ENCODE measurements at places on chromosomes 4 and X.
A peak's percentile ranks its signal among the peaks of the same experiment; 100 is the strongest.

DNA sequence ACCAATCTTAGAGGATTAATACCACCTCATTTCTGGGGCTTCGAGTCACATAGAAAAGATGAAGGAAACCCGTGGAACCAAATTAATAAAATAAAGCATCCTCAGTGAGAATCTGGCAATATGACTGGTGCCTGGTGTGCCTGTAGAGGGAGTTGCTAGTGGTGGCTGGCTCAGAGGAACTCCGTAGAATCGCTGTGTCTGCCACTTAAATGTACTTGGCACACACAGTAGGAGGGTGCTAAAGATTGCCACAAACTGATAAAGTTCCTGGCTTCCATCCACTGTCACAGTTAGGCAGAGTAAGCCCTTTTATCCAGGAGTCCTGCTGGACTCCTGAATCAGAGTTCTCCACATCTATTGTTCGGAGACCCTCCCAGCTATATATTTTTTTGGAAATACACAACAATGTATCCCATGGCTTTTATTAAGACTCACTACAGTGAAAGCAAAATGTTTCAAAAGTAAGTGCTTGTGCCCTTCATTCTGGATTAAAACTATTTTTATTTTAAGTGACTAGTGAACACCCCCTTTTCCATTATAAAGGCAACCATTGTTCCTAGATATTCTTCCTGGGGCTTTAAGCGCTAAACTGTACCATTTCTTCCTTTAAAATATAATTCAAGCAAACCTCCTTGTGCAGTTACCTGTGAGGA is 56.6 kb downstream of the KIF4A start:
- DNase-seq = no peak

- DNase-seq = peak; percentile 86
These were observed 777 bp upstream of the EOLA2 start for GRCh38 chrX:149938881-149939654.

- no peak for DNase-seq
These were observed 179.8 kb downstream of the SPCS3 start for GRCh38 chr4:176499518-176499917.

- DNase-seq = no peak
These were observed 215.4 kb downstream of the KDR start for GRCh38 chr4:54909961-54910360.

DNA sequence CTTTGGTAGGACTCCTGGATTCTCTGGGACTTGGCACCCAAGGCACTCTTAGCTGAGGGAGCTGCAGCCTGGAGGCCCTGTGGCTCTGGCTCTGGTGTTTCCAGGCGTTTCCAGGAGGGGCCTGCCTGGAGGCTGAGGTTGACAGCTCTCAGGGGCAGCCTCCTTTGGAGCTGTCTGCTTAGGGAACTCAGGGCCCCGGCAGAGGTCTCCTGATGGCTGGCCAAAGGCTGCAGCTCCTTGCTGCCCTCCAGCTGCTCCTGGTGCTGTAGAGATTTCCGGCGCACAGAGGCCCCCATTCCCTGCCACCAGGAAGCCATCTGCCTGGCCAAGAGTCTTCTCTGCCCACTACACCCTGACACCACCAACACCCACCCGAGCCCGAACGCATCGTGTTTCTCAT is 25.3 kb upstream of the ARHGEF38 start:
- DNase-seq = no peak

DNA sequence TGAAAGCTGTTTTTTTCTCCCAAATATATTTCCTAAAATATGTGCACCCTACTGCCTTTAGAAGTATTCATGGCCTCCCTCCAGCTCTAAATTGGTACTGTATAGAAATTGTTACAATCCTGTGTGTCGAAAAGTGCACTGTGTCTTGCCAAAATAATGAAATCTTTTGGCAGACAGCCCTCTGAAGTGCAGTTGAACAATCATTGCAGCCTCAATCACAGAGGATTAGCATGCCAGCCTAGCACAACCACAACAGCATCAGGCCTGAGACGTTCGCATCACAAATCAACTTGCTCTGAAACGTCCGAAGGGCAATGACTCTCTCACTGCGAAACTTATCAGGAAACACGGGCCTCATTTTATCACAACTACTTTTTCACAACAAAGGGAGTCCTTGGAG is 99.0 kb downstream of the ANOS1 start:
- DNase-seq = no peak

DNA sequence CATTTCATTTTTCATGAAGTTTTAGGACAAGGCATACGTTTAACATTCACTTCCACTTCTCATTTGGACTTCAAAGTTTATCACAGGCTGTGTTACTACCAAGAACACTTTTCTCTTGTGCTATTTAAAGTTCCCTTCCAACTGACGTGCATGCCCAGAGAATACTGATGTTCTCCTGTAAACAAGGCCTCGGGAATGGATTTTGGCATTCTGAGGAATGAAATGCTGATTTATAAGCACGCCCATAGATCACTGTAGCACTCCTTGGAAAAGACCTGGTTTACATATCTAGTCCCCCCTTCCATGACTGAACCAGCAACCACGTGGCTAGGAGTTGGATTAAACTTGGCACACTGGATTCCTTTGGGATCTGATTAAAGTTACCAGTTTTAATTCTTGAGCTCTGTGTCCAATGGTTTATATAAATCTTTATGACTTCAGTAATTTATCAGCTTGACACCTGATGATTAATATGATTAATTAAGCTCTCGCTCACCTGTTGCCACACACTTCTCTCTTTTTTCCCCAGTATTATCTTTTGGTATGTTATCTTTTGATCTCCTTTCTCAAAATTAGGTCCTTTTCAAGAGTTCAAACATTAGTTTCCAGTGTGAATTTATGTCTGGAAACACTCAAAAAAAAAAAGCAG is 122.4 kb upstream of the HAND2 start:
- DNase-seq = no peak

DNA sequence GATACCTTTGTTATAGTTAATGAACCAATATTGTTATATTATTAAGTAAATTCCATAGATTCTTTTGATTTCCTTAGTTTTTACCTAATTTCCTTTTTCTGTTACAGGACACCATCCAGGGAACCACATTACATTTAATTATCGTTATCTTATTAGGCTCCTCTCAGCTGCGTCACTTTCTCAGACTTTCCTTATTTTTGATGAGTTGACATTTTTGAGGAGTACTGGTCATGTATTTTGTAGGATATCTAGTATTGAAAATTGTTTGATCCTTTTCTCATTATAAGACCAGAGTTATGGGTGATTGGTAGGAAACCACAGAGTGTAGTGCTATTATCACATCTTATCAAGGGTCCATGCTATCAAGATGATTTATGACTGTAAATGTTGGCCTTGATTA is 319.7 kb downstream of the NKX6-1 start:
- DNase-seq = no peak

DNA sequence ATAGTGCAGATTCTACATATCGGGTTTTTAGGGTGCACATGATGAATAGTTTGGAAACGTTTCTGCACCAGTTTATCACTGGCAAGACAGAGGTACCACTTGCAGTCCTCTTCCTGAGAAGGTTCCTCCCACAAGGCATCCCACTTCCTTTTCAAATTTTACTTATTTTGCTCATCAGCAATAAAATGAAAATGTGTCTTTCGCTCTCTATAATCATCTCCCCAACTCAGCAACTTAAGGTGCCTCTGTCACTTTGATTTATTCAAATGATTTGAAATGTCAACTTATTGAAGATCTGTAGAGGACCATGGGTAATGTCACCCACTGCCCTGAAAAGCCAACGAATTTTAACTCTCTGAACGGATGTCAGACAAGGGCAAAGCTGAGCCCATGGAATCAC is 53.2 kb downstream of the VGLL1 start:
- no peak for DNase-seq

- no peak for DNase-seq
These were observed 184.9 kb upstream of the PCDH7 start for GRCh38 chr4:30535255-30535654.

DNA sequence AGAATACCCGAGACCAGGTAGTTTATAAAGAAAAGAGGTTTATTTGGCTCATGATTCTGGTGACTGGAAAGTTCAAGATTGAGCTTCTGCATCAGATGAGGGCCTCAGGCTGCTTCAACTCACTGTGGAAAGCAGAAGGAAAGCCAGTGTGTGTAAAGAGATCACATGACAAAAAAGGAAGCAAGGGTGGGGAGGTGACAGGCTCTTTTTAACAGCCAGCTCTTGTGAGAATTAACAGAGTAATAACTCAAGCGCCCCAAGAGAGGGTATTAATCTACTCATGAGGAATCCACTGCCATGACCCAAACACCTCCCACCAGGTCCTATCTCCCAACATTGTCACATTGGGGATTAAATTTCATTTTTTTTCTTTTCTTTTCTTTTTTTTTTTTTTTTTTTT is 6.3 kb upstream of the YIPF6 start:
- DNase-seq = no peak

- no peak for DNase-seq
These were observed 45.2 kb downstream of the C4orf50 start for GRCh38 chr4:5973033-5973432.

- no peak for DNase-seq
These were observed 42.6 kb downstream of the TMEM165 start for GRCh38 chr4:55438314-55438713.

GRCh38 chr4:176614793-176615192 is 177.9 kb downstream of the VEGFC start:
- DNase-seq = no peak

DNA sequence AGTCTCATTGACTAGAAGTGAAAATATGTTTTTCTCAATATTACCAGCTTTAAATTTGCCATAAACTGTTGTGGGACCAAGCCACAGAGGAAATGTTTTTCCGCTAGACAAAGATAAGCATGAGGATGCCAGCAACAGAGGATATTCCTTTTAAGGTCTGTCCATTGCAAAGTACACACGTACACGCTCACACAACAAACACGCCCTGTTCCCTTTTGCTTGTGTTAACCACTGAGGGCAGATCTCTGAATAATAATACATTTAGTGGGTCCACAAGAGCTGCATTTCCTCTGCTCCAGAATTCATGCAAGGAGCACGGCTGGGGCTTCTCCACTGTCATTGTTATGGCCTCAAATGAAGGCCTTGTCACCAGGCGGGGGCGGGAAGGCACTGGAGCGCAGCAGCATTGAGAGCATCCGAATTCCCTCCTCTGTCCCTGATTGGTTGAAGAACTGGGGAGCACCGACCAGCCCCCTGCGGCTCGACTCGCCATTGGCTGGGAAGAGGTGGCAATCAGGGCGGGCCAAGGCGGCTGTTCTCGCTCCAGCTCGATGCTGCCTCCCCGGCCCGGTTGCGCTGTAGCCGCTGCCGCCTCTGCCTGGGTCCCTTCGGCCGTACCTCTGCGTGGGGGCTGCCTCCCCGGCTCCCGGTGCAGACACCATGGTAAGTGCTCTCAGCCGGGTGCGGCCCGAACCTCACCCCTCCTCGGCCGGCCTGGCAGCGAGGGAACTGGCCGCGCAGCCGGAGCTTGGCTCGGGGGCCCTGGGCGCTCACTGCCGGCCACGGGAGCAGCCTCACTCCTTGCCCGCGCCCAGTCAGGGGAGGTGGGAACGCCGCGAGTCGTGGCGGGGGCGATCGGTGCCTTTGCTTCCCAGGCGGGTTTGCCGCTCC is at the start of gene GUCY1B1:
GUCY1B1 (plus strand) TSS at position 541 of the 891 bp plus-strand sequence; CDS start at position 661, 120 bp downstream.
- peak; percentile 92 for DNase-seq

GRCh38 chrX:72714478-72714916 is 391 bp upstream of the PHKA1 start:
- DNase-seq = peak; percentile 25

DNA sequence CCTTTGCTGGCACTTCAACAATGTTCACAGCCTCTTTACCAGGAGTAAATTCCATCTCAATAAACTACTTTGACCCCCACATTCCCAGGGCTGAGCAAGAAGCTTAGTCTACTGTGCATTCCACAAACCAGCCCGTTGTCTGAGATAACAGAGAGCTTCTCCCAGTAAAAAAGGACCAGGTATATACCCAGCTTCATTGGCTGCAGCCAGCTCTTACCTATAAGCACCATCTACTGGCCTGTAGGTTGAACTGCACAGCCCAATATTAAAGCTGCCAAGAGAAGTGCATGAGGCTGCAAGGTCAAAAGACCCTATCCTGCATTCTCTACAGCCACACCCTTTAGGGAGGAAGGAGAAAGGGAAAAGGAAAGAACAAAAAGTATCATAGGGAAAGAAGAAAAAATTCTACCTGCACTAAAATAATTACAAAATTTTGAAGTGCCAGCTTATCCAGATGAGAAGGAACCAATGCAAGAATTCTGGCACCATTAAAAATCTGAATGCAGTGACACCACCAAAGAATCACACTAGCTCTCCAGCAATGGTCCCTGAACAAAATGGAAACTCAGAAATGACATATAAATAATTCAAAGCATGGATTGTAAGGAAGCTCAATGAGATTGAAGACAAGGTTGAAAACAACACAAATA is 45.7 kb upstream of the INTU start:
- peak; percentile 56 for DNase-seq

DNA sequence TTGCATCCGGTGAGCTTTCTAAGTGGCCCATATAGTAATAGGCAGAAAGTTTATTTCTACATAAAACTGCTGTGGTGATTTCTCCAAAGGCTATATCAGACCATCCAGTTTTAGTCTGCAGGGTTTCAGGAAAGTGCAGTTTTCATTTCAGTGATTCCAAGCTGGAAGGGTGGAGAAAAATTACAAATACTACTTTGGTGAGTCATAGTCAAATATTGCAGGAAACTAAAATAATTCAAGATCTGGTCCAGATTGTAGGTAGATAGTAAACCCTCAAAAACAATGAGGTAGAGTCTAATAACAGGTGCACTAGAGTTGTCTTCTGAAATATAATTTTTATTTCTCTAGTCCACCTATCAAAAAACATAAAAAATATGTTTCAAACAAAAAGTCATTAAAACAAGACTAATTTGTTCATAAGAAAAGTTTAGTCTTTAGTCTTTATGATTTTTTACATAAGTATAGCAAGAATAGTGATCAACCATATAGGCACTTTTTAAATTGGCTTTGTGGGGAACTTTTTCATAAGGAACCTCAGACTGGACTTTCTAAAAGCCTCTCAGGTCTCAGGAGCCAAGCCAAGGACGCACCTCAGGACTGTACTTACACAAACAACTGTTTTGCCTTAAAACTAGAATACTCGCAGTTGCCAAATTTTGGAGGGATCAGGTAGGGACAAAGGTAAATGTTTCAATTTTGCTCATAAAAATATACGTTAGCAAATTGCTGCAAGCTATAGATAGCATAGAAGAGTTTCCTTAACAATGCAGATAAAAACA is 101.8 kb upstream of the TLR3 start:
- DNase-seq = no peak

- DNase-seq = no peak
These were observed 205.1 kb downstream of the RASL11B start for GRCh38 chr4:53067125-53067802.

GRCh38 chrX:57286507-57287251 is at the start of gene FAAH2:
FAAH2 (plus strand) TSS chrX:57286706; CDS start chrX:57286826, 120 bp downstream.
- DNase-seq = peak; percentile 1

GRCh38 chr4:123856689-123857545 is 460.3 kb downstream of the SPRY1 start:
- peak; percentile 13 for DNase-seq

GRCh38 chr4:1402516-1403091 is 3.6 kb downstream of the NKX1-1 start:
- no peak for DNase-seq
